Left lobe of liver (tissue), 2 donors: ENCODE measurements at places on chromosomes 13 and 19. TPM values are rescaled to one million over a fixed set of nuclear protein-coding genes. Genes with fewer than 3 reads are reported as not detected.
A peak's percentile ranks its signal among the peaks of the same experiment; 100 is the strongest.

- DNase-seq, result no peak
Measured at GRCh38 chr13:50170447-50171037, 155.3 kb downstream of the KCNRG start.

- no peak for DNase-seq
Measured at GRCh38 chr13:75312884-75313520, 169.0 kb downstream of the TBC1D4 start.

Gene GPR12
- not detected for total RNA-seq

Gene CEACAM4
- total RNA-seq, result 0.25 TPM

DNA sequence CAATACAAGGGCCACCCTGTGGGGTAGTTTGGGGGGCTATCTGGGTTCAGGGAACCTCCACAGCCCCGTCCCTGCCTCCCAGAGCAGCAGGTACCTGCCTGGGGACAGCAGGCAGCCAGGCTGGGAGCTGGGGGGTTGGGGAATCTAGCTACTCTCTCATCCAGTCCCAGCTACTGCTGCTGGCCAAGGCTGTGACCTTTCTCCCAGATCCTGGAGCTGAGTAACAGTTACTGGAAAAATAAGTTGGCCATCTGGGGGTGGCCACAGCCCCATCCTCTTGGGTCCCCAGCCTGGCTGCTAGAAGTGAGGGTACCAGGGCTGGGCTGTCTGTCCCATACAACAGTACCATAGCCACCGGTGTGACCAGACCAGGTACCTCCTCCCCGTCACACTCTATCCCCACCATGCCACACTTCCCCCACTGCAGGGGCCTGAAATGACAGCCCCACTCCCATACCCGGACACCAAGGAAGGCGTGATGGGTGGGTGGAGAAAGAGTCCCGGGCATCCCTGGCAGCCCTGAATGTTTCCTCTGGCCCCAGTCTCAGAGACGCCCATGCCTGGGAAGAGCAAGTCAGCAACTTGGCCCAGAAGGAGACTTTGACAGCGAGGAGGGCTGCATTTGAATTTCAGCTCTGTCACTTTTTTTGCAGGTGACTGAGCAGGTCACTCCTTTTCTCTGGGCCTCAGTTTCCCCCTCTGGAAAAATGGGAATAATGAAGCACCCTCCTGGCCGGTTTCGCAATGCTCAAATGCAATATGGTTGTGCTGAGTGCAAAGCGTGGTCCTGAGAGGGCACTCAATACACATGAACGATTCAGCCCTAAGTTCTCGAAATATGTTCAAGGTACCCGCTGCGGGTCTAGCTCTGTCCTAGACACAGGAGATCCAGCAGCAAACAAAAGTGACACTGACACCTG is 30.7 kb upstream of the NFIC start:
- peak; percentile 84 for DNase-seq

DNA sequence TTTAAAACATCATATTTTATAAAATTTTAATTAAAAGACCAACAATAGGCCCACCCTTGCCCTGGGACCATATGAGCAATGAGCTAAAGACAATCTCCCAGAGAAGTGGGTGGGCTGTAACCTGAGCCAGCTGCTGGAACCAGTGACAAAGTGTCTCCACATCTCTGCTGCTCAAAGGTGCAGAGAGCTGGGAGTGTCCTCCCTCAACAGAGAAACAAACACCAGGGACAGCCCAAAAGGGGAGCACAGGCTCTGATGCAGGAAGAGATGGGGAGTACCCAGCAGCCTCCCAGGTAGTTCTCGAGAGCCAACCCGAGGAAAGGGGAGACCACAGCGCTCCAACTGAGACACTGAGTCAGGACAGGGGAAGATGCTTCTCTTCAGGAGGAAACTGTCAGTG is 39.1 kb downstream of the DOCK9 start:
- DNase-seq, result no peak

DNA sequence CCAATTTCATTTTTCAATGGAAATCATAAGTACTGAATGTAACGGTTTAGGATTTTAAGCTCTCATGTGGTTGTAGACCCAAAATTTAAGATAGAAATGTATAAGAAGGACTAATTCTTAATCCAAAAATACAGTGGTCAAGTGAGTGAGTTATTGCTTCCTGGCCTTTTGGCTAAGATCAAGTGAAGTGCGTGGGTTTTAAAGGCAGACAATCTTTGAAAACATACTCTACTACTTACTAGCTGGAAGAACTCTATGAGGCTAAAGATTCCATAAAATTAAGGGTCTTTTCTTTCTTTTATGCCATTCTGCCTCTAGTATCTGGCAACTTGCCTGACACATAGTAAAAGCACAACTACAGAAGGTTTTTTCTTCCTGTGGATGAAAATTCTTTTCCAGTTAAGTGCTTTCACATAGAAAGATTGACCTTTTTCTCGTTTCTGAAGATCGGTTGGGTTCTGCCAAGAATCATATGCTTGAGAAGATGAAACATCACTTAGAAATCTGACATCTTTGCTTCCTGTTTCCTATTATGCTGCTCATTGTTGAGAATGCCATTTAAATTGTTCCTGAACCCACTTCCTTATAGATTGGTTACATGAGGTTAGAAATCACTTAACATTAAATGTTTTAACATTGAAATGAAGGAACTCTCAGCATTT is 26.4 kb upstream of the SCEL start:
- DNase-seq, result no peak

- no peak for DNase-seq
Measured at GRCh38 chr13:100396776-100397175, 191.8 kb downstream of the GGACT start.

DNA sequence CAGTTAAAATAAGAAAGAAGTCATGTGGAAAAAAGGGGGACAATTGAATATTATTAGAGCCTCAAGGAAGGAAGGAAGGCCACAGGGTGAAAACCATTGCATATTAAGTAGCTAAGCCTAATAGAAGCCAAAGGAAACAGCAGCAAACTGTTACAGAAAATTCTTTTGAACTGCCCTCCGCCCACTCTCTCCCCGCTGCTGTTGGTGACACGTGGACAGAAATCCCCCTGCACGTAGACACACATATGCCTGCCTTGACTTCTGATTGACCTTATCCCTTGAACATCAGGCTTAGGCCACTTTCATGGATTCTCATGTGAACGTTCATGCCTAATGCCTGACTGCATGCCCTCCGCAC is 229.1 kb downstream of the KCNRG start:
- no peak for DNase-seq

- DNase-seq, result no peak
Measured at GRCh38 chr19:51433043-51433442, 15.6 kb upstream of the SIGLEC10 start.

GRCh38 chr19:12156223-12157058 is at the start of gene ZNF625:
TSS of gene ZNF625 (minus strand) at chr19:12156734. CDS start at chr19:12156558, 176 bp downstream.
- peak; percentile 77 for DNase-seq

DNA sequence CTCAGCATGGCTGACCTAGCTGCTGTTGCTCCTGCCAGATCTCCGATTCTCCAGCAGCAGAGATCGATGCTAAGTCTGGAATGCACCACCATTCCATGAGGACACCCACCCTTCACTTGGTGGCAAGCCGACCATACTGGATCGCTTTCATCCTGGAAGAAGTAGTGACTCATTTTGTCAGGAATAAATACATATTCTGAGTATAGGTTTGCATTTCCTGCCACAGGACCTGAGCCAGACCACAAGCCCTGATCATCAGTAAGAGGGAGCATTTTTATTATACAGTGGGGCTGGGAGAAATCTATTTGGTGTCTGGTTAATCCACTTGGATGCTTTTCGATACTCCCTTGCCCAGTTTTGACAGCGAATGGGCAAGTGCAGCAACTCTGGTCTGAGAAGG is 10.9 kb upstream of the KCTD15 start:
- DNase-seq, result no peak

- no peak for DNase-seq
Measured at GRCh38 chr19:1756264-1756663, 3.0 kb downstream of the ONECUT3 start.

DNA sequence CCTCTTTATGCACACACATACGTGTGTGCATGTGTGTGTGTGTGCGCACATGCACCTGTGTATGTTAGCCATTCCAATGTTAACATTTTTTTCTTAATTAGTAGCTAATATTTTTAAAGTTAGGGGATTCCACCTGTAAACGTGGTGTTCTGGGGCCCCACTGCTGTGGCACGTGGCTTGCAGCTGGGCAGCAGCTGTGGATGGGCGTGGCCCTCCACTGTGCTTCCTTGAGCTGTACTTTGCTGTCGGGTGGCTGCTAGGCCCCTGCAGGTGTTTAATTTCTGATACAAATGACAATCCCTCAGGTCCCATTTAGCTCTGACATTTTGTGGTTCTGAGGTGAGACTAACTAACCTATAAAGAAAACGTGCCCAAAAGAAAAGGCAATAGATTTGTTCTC is 58.9 kb upstream of the GJB6 start:
- DNase-seq, result no peak

DNA sequence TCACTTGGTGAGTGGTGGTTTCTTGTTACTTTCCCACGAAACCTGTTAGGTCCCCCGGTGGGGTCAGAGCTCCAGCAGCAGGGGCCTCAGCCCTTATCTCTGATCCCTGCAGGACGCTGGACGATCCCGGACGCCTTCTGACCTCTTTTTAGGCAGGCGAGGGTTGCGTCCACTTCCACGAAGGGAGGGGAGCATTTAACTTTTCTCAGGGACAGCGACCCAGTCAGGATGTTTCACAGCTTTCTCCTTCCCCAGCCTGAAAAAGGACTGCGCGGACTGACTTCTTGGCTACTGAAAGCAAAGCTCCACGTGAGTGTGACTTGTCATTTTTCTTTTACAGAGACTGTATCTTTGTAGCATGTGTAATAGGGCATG is 692 bp downstream of the ZNF234 start:
- no peak for DNase-seq

Gene GIPR
- total RNA-seq, result 0.18 TPM
